ENCODE measurements at places on chromosomes 6 and 20. TPM values are rescaled to one million over a fixed set of nuclear protein-coding genes. Genes with fewer than 3 reads are reported as not detected.

The SIRPD gene
- polyA plus RNA-seq, result not detected

The FERMT1 gene
- not detected for polyA plus RNA-seq

The BTNL2 gene
- not detected for polyA plus RNA-seq

- no peaks in the 10 kb centered on the region for H3K27me3 ChIP-seq
- H3K4me3 ChIP-seq, result no peak overlapping the region
- no peak for DNase-seq
- H3K27ac ChIP-seq, result no peak overlapping the region
- H3K36me3 ChIP-seq, result no peaks in the 10 kb centered on the region
- no peaks in the 10 kb centered on the region for H3K4me1 ChIP-seq
Observed at GRCh38 chr20:62631336-62632308, 10.7 kb upstream of the SLCO4A1 start.

DNA sequence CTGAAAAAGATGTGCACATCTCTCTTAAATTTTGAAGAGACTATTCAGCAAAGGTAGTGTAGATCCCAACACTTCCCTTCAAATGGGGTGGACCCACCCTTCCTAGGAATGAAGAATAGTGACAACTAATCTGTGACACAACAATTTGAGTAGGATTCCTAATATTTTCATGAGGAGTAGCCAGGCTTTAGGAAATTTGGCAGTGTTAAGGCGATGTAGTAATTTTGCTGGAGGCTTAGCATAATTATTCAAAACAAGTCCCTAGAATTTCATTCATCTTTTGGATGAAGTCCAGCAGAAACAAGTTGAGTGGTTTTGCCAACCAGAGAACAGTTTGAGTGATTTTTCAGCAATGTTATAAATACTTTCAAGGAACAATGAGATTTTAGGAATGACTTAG lies 52.4 kb downstream of the ELOVL4 start:
- no peak for DNase-seq
- H3K27me3 ChIP-seq, result no peaks in the 10 kb centered on the region
- H3K27ac ChIP-seq, result no peak overlapping the region
- no peaks in the 10 kb centered on the region for H3K4me1 ChIP-seq

DNA sequence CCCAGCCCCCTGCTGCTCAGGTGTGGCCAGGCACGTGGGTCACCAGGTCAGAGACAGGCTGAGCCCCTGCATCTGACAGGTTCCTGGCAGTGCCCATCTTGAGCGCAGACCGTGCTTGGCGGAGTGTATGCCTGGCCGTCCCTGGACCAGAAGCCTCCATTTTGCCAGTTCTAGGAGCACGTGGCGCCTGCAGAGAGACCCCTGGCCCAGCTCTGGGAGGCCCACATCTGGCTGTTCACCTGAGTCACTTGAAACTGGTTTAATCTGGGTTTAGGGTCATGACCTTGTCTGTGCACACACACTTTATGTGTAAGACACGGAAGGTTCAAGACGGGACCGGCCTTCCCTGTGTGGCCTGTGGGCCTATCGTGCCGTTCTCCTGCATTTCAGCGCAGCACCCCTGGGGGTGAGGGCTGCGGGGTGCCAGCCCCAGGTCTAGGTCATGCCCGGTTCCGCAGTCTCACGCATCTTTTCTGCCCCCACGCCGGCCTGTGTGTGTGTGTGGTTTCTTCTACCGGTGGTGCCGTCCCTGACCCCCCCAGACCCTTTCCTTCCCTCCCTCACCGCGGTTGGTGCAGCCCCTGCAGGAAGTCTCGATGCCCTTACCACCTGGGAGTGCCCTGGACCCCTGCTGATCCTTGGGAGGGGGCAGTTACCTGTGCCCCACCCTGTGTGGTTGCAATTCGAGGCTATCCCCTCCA lies 14.0 kb downstream of the SS18L1 start:
- peaks cover 12% of the 10 kb centered on the region for H3K4me1 ChIP-seq
- H3K4me3 ChIP-seq, result no peak overlapping the region
- no peak for DNase-seq

DNA sequence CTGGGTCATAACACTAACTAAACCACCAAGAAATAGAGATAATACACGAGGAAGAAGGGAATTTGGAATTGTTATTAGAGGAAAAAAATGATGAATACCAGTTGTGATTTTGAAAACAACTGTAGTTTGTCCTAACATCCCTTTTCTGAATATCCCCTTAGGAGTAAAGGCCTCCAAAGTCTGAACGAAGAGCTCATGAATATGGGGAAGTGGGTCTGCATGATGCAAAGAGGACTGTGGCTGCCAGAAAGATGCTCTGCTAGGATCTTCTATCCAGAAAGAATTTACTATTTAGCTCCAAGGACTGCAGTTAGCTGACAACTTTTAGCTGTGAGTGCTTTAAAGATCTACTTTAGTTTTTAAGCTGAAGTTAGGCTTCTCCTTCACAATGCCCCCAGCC lies 308.8 kb upstream of the HS3ST5 start:
- DNase-seq, result no peak
- no peak overlapping the region for H3K4me3 ChIP-seq
- no peak overlapping the region for H3K27ac ChIP-seq

DNA sequence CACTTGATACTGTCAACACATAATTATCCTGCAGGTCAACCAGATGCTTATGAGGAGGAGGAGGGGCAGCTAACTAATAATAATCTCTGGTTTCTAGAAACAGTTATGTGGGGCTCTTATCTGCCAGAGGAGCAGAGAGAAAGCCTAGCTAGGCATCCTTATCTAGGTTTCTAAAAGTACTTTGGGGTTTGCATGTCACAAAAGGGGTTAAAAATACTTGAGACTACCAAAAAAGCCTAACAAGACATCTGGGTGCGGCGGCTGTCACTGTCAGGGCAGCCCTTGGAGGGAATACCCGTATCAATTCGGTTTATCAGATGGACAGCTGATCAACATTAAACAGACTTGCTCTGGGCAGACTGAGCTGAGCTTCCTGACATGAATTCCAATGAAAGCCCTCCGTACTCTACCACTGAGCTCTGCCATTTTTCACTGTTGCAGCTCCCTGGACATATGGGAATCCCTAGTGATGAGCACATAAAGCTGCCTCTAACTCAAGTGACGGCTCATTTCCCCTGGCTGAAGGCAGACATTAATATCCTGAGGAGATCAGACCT lies 166.6 kb downstream of the PDSS2 start:
- no peak overlapping the region for H3K4me3 ChIP-seq
- H3K27me3 ChIP-seq, result no peaks in the 10 kb centered on the region
- no peaks in the 10 kb centered on the region for H3K36me3 ChIP-seq
- H3K27ac ChIP-seq, result no peak overlapping the region
- H3K4me1 ChIP-seq, result no peaks in the 10 kb centered on the region

- no peaks in the 10 kb centered on the region for H3K4me1 ChIP-seq
- H3K27me3 ChIP-seq, result no peaks in the 10 kb centered on the region
- DNase-seq, result no peak
- H3K36me3 ChIP-seq, result no peaks in the 10 kb centered on the region
- no peak overlapping the region for H3K27ac ChIP-seq
Observed at GRCh38 chr6:45610374-45610773, 232.6 kb upstream of the SUPT3H start.

Data from CD4-positive, alpha-beta memory T cell (primary cell).